ENCODE measurements at places on chromosomes 6 and 20.

DNA sequence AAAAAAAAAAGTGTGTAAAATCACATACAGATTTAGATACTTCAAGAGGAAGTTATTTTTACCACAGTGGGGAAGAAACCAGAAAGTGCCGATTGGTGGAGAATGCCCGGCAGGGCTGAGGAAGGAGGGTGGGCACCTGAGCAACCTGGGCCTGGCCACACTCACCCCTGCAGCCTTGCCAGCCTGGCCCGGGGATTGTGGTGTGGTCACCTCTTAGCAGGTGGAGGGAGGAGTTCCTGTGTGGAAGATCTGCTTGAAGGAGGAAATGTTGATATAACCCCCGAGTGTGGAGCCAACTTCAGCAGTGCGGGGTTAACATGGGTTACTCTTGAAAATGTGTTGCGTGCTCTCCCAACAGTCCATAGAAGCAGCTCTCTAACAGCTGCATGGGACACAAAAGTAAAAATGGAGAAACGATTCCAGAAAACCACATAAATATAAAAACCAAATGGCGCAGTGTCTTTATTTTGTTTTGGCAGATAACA is 14.7 kb downstream of the UST start:
- peak; percentile 20 for DNase-seq

GRCh38 chr6:120938876-120939472 is 395.3 kb downstream of the TBC1D32 start:
- DNase-seq: no peak

DNA sequence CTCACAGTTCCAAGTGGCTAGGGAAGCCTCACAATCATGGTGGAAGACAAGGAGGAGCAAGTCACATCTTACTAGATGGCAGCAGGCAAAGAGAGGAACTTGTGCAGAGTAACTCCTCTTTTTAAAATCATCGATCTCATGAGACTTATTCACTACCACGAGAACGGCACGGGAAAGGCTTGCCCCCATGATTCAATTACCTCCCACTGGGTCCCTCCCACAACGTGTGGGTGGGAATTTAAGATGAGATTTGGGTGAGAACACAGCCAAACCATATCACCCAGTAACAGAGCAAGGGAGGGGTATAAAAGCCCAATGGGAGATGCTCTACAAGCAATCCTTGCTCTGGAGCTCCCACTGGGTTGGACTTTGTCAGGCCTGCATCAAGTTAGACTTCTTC is 80.4 kb downstream of the JPH2 start:
- DNase-seq: no peak

DNA sequence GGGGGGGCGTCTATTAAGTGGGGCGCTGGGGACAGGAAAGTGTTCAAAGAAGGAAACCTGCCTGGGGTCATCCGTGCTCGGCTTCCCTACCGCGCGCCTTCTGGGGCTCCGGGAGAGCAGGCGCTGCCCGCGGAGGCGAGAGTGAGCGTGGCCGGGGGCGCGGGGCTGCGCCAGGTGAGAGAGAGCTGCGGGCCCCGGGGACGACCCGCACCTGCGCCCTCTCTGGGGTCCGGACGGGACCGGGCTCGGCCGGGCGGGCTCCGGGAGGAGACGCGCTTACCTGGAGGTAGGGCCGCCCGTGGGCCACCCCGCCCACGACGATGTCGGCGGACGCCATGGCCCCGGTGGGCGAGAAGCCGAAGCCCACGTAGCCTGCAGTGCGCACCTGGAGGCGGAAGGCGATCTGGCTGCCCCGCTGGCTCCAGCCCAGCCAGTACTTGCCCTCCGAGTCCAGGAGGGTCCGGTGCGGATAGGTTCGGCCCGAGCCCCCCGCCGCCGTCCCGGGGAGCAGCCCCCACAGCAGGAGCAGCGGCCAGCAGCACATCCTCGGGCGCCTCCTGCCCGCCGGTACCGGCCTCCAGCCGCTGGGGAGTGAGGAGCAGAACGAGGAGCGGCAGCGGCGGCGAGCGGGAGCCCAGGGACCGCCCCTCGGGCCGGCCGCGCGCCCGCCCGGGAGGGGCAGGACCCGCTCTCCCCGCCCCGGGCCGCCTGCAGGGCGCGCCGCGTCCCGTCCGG is at the start of gene MOXD1:
Gene MOXD1 (minus strand): TSS at position 593 of the 735 bp plus-strand sequence. CDS start 49 bp downstream, at position 544.
- DNase-seq: no peak

DNA sequence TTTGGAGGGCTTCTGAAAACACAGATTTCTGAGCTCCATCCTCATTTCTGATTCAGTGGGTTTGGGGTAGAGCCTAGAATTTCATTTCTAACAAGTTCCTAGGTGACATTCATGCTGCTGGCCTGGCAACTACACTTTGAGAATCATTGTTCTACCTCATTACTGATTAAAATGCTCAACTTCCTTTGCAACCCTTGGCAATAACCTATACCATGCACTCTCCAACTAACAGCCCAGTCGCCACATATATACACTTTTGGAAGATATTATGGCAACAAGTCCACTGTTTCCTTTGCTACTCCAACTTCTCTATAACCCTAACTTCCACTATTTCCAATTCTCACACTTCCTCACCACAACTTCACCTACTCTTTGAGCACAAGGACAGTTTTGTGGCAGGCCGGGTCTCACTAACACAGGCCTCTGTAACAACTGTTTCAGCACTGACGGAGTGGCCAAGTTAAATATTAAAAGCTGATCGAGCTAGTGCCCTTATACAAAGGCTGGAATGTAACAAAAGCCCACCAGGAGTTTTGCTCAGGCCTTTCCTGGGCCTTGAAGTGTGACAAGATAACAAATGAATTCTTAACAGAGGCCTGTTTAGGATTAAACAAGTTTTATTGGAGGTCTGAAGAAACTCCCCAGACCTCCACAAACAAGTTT is 32.1 kb upstream of the RAB23 start:
- no peak for DNase-seq

- no peak for DNase-seq
Measured at GRCh38 chr20:313948-314347, 11.4 kb upstream of the SOX12 start.

DNA sequence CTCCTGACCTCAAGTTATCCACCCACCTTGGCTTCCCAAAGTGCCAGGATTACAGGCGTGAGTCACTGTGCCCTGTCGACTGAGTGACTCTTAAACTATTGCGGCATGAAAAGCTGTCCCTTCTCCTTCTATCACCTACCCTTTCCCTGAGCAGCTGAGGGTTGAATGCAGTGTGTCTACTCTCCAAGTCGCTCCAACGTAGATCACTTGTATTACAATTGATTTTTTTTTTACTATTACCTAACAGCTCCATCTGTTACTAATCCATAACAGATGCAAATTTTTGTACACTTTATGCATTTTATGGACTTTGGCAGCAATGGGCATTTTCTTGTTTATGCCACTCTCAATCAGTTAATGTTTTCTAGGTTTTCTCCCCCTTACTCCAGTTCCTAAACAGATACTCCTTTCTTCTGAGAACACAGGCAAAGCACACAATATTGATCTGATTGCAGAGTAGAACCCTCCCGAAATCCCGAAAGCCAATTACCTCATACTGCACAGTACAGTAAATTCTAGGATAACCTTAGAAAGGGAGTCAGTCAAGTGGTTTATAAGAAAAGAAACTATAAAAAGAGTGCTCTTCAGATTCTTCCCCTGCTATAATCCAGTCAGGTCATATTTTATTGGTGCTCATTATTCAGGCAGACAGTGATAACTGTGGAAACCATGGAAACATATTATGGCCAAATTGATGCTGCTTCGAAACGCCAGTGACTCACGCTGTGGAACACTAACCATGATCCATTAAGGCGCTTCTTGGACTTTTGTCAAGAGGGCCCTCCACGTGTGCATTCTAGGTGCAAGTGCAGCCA is 273.0 kb downstream of the ADGB start:
- no peak for DNase-seq

GRCh38 chr6:137802408-137803182 is 64.5 kb upstream of the TNFAIP3 start:
- DNase-seq: no peak

GRCh38 chr6:118558464-118559217 is 10.5 kb downstream of the PLN start:
- peak; percentile 3 for DNase-seq

DNA sequence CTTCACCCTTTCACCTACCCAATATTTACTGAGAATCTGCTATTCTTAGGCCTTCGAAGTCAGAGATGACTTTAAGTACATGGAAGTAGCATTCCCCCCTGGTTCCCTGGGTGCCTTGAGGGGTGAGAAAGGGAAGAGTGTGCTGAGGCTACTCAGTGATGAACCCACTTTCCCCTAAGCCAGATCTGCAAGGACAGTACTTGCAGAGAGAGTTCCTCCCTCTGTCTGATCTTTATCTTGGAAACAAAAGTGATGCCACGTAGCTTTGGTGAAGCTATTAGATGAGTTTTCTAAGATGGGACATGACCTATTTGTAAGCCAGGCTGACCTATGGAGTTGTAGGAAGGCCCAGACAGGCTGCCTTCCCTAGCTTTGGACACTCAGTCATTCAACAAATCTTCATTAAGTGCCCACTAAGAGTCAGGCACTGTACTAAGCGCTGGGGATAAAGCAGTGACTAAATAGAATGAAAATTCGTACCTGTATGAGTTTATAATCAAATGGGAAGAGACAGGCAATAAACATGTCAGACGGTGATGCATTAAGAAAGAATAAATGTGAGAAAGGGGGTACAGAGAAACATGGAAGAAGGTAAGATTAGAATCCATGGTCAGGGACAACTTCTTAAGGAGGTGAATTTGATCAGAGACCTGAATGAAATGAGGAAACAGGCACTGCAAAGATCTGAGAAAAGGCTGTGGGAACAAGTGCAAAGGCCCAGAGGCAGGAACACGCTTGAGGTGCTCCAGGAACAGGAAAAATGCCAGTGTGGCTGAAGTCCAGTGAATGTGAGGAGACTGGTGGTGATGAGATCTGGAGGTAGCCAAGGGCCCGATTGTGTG is 42.2 kb downstream of the BCL2L1 start:
- no peak for DNase-seq

- DNase-seq: peak; percentile 54
Measured at GRCh38 chr20:330233-331149, 5.1 kb downstream of the SOX12 start.

DNA sequence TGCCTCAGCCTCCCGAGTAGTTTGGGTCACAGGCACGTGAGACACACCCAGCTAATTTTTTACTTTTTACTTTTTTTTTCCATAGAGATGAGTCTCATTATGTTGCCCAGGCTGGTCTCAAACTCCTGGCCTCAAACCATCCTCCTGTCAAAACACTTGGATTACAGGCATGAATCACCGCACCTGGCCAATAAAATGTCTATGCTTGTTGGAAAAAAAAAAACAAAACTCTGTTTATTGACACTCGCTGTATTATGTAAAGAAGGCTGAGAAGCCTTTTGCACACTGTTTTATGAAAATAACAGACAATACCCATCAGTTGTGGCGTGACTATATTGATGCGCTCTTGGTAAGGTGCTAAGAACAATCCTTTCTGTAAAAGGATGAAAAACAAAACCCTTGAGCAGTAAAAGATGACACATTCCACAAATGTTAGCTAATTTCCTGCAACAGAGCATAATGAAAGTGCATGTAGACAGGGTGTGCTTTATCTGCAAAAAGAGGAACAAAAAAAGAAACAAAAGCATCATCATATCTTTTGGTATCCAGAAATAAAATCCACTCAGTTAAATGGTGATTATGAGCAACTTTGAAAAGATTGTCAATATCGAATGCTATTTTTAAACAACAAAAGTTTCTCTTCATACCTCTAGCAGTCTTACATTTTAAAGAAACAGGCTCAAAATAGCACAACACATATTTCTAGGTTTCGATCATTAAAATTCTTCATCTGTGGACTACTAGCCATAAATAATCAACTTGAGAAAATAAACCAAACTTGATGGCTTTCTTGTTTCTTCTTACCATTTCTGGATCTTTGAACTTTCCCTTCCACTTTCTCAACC is 108.3 kb upstream of the PHACTR1 start:
- DNase-seq: no peak

GRCh38 chr20:2798814-2799213 is 1.6 kb downstream of the CPXM1 start:
- DNase-seq: no peak

DNA sequence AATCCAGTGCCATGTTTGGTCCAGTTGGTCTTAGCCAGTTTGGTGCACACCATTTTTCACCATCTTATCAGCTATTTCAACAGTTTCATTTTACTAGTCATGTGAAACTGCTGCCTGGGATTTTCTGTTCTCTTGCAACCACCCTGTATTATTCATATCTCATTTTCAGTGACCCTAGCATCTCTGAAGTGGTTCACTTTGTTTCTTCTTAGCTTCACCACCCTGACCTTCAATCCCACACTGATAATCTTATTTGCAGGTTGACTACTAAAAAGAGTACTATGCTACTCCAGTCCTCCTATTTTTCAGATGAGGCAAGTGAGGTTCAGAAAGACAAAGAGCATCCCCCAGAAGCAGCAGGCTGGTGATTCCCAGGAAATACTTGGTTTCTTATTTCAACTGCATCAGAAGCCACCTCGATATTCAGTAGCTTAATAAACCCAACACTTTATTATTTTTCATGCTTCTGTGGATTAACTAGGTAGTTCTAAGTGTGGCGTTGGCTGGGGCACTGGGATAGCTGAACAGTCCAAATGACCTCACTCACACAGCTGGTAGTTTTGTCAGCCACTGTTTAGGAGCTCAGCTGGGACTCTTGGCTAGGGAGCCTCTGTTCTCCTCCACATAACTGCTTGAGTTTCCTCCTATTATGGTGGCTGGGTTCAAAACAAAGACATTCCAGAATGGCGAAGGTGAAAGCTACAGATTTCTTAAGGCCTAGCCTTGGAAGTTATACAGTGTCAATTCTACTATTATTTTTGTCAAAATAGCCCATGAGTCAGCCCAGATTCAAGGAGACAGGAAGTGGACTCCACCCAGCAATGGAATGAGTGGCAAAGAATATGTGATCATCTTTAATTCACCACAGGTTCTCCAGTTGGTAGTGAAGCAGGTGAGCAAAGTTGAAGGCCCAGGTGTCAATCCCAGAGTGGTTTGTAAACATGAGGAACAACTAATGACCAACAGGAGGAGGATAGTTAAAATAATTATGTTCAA is 40.6 kb downstream of the BPIFB4 start:
- DNase-seq: no peak

GRCh38 chr6:8299034-8299433 is 136.3 kb downstream of the SLC35B3 start:
- DNase-seq: no peak

DNA sequence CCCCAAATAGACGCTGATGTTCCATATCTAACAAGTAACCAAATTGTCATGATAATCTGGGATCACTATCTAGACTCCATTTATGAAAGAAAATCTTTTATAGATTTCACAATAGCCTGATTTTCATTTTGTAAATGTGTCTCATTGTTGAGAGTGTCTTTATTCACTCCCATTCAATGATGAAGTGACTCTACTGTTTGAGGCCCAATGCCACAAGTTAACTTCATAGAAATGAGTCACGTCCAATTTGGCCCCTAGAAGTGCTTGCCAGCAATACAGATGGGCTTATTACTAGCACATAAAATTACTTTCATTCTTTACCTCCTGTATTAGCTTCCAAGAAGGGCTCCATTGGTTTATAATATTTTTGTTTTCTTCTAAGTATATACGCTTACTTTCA is 6.3 kb downstream of the IPCEF1 start:
- no peak for DNase-seq

DNA sequence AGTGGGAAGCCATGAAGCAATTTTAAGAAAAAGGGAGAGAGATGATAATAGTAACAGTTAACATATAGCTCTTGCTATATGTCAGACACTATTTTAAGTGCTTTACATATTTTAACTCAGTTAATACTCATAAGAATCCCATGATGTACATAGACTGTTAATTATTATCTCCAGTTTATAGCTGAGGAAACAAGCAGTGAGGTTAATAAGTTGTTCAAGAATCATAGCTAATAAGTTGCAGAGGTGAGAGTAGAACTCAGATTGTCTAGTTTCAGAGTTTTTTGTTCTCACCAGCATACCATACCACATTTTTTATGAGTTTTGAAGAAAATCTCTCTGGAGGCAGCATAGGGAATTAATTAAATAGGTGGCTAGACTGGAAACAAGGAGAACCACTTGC is 144.6 kb upstream of the MMS22L start:
- no peak for DNase-seq

All from activated CD4-positive, alpha-beta T cell treated with anti-CD3 and anti-CD28 coated beads, Interleukin-2, amount 50 U/mL, for 1 hour (primary cell).